ENCODE measurements at places on chromosomes 7 and 10.

- DNase-seq = no peak
Measured at GRCh38 chr7:132400561-132401142, 175.6 kb downstream of the PLXNA4 start.

GRCh38 chr10:132645630-132646442, 108.2 kb downstream of the INPP5A start:
- DNase-seq = no peak

GRCh38 chr7:1595027-1595426, 25.2 kb upstream of the PSMG3 start:
- DNase-seq = no peak

GRCh38 chr10:122655524-122656307, 43.9 kb downstream of the C10orf120 start:
- DNase-seq = no peak

DNA sequence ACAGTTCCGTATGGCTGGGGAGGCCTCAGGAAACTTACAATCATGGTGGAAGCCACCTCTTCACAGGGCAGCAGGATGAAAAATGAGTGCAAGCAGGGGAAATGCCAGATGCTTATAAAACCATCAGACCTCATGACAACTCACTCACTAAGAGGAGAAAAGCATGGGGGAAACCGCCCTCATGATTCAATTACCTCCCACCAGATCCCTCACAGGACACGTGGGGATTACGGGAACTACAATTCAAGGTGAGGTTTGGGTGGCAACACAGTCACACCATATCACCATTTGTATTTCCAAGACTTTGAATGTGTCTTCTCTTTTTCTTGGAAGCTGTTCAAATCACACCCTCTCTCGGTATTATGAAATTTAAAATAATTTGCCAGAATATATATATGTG, 80.1 kb downstream of the SEMA3D start:
- no peak for DNase-seq

DNA sequence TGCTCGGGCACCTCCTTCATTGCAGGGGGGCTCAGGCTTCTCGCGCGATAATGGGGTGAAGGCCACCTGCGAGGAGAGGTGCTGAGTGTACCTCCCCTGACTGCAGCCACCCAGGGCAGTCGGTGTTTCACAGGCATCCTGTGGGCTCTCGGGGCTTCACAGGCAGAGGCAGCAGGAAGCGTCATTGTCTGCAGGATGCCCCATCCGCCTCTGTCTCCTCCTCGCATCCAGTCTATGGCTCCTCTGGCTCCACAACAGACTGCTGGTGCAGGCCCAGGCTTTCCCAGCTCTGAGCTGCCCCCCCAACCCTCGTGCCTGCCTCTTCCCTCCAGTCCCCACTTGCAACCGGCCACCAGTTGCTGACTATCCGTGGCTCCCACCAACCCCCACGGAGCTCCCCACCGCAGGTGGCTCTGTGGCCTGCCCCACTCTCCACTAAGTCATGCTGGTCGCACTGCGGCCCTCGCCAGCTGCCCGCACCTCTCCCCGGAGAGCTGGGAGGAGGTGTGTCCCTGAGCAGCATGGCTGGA, 36.5 kb downstream of the CAMK2B start:
- DNase-seq = no peak

- no peak for DNase-seq
Measured at GRCh38 chr7:104113788-104114187, 94.0 kb downstream of the ORC5 start.

DNA sequence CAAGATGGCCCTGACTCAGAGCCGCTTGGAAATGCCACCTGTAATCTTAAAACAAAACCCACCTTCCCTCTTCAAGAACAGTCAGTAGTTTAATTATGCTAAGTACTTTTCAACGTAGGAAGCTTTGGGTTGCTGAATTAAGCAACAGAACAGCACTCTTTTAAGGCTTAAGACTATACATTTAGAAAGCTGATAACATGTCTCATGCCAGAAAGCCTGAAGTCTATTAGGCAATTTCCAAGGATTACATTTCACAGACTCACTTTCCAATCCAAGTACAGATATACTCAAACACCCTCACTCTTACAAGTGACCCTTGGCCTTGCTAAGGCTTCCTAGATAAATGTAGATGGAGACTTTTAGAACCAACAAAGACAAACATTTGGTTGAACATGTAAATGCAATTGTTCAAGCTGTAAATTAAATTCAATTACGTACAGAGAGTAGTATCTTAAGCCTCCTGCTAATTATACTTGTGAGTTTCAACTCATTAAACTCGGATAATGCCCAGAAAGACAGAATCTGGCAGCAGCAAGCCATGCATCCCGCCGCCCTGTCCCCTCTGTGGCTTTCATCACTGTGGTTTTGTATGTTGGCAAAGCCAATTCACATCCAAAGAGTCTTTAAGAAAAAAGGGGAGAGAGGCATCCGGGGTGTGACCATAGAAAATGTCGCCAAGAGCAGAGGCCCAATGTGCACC, 283.1 kb upstream of the NRP1 start:
- no peak for DNase-seq

- DNase-seq = peak; percentile 38
Measured at GRCh38 chr10:77104459-77104980, 533.1 kb downstream of the KCNMA1 start.

DNA sequence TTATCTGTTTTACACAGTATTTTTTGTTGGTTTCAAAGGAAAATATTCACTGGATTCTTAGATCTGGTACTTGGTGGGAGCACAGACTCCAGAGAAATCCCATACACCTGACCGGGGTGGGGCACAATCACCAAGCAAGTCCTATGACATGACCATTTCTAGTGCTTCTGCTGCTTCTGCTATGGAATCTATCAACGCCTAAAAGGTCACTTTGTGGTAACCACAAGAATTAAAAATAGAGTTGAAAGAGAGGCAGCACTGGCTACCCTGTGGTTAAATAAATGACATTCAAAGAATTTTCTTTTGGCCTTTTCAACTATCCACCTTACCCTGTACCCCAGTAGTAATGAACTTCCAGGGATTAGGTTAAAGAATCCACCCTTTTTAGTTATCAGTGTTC, 329.9 kb upstream of the VWC2 start:
- no peak for DNase-seq

GRCh38 chr10:61750943-61751471, 88.3 kb downstream of the CABCOCO1 start:
- peak; percentile 63 for DNase-seq

DNA sequence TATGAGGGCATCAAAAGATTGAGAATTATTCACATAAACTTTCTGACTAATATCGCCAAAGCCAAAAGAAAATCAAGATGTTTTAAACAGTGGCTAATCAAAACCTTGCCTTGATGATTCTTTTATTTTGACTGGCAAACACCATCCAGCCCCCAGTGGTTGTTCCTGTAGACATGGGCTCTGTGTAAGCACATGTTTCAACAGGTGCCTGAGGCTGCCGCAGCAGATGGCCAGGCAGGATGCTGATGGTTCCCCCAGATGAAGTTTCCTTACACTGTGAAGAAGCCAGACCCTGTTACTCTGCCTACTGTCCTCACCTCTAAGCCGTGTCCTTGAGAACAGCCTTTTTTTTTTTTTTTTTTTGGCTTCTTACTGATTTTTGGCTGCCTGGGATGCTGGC, 146.5 kb downstream of the RAB11FIP2 start:
- DNase-seq = no peak

DNA sequence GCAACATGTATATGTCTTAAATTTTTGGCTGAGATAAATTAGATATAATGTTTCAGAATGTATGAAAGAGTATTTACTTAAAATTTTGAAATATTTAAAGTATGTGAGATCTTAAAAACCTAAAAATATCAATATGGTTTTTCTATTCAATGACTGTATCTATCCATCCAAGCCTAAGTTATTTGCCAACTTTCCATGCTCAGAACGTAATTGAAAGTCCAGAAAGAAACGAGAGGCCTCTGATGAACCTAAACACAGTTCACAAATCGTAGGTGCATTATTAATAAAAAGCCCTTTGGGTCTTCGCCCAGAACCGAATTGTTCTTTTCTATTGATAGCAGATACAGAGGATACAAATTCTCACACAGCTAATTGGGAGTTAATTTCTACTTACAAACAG, 6.5 kb downstream of the SVIL start:
- DNase-seq = no peak

GRCh38 chr10:17237915-17238444, 9.9 kb downstream of the VIM start:
- DNase-seq = peak; percentile 60
